ENCODE measurements at places on chromosomes 5 and 9.
A peak's percentile ranks its signal among the peaks of the same experiment; 100 is the strongest.

DNA sequence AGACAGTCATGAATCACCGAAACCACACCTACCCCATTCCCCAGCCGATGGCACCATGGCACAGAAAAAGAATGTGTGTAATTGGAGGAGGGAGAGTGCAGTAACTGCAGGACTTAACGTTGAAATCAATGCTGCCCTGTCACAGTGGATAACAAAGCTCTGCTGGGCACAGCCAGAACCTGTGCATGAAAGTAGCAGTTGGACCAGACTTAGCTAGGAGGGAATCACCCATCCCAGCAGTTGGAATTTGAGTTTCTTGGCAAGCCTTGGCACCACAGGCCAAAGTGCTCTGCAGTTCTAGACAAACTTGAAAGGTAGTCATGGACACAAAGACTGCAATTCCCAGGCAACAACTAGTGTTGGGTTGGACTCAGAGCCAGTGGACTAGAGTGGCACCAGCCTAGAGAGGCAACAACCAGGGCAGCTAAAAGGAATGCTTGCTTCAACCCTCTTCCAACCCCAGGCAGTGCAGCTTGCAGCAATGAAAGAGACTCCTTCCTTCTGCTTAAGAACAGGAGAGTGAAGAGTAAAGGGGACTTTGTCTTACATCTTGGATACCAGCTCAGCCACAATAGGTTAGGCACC is 19.1 kb downstream of the TMEM232 start:
- DNase-seq = no peak

DNA sequence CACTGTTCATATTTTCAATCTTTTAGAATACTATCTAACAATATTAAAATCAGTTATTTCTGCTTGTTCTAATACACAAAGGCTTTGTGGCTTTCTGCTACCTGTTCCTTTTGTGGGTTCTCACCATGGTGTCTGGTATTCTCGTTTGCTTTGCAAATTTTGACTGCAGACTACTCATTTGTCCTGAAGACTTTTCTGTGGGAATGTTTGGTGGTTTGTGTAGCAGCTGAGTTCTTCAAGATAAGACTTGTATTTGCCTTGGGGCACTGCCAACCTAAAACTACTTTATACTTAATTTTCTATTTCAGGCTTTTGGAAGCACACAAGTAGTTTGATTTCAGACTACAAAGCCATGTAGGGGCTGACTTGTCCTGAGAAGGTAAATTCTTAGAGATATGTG is 11.1 kb downstream of the IL33 start:
- no peak for DNase-seq

DNA sequence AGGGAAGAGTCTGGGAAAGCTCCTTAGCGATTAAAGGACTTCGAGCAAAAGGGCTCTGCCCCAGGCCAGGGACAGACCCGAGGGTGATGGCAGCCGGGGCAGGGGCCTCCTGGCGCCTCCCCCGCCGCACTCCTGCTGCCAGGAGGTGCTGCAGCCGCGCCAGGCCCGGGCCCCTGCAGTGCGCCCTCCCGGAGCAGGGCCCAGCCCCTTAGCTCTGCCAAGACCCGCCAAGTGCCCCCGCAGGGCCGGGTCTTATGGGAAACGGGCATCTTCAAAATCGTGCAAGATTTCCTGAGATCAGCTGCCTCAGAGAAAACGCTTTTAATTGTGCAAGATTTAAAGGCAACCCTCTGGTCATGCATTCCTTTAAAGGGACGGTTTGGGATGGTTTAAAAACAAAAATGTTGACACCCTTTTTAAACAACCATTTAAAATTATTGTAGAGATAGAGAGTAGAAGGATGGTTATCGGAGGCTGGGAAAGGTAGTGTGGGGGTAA is 52.4 kb downstream of the CDC14B start:
- DNase-seq = no peak

DNA sequence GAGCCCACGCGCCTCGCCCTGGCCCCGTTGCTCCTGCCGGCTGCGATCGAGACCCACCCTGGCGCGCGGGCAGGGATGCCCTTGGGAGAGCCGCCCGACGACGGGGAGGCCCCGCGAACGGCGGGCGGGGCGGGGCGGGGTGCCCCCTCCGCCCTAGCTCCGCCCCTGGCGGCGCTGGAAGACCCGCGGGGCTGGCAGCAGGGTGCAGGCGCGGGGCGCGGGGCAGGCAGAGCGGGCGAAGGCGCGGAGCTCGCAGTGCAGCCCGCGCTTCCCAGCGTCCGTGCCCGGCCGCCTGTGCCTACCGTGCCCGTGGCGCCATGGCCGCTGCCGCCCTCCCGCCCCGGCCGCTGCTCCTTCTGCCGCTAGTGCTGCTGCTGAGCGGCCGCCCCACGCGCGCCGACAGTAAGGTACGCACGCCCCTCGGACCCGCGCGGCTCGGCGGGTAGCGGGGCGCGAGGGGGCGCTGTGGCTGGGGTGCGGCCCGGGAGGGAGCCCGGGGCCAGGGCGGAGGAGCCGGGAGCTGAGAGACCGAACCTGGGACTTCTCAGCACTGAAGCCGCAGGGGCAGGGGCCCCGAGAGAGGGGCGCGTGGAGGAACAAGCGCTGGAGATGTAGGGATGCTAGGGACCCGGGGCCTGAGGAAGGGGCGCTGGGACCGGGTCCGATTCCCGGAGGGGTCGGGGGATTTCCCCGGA is at the start of gene OLFML2A:
Gene OLFML2A, plus strand, starts transcription at position 180 of the 695 bp plus-strand sequence. Its CDS starts 138 bp downstream, at position 318.
- DNase-seq = peak; percentile 33

DNA sequence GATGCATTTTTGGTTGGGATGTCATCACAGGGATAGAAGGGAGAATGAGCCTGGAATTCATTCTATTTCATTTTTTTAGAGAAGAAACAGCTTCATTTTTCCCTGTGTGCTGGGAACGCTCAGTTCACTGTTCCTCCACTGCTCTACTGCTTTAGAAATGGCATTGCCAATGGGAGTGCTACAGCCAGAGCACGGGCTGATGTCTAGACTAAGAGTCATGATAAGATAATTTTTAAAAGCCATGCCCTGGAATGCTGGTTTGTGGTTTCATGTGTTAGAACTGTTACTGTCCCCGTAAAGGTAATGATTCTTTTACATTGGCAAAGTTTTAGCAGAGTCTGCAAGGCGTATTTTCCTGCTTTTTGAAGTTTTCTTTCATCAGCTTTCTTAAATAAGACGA is 119.6 kb downstream of the SEMA6A start:
- DNase-seq = peak; percentile 85

DNA sequence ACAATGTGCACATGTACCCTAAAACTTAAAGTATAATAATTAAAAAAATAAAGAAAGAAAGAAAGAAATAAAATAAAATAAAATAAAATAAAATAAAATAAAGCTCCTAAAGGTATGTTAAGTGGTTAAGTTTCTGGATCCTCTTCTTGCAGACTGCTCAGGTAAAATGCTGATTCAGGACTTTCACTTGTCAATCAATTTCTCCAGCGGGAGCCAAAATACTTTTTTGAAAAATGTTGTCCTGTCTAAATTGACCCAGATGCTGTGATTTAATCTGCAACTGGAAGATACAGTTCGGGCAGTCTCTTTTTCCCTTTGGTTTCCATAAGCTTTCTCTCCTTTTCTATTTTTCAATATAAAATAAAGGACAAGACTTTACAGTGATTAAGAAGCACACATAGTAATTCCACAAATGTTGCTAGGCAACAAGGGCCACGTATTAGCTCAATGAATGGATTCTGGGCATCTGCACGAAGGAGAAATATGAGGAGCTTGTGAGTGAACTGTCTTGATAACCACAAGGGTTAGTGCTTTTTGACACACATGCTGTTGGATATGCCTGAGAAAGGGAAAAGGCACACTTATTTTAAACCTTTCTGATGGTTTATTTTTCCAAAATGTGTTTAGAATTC is 38.6 kb downstream of the HTR4 start:
- no peak for DNase-seq

GRCh38 chr9:131320031-131320685 is 30.6 kb downstream of the PLPP7 start:
- no peak for DNase-seq

- peak; percentile 57 for DNase-seq
These were observed 21.8 kb upstream of the ANKRD18A start for GRCh38 chr9:38641985-38642864.

- no peak for DNase-seq
These were observed 28.2 kb downstream of the HTR4 start for GRCh38 chr5:148626081-148626613.

DNA sequence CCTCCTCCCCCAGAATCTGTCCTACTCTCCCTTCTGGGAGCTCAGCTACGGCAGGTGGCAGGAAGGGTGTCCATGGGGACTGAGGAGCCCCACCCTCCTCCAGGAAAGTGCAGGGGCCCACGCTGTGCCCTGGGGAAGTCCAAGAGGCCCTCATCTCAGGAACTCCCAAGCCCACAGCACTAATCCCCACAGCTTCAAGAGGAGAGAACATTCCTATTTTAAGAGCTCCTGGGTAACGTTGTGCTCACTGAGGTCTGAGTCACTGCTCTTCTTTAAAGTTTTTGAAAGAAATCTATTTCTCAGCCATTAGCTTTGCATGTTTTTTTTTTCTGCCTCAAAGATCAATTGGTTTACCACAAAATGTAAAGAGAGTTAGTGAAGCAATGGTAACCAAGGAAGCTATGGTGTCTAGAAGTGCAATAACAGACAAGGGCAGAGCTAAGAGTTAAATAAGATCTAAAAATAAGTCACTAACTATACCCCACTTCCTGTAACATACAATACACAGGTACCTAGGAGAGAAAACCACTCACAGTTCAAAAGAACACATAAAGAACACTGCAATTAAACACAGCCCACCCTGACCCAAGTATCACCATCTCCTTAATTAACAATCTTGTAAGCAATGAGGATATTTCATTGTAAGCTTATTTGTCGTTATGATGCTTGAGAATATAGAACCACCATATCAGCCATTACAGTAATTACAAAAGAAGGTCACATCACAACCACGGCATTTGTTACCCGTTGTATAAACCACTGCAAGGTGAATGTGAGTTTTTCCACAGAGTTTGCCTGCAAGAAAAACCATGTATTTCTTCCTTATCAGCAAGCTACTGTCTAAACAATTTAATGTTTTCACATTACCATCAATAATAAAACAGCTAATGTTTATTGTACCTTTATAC is 382.3 kb upstream of the SLC30A5 start:
- peak; percentile 23 for DNase-seq

Measured in kidney tubule cell (primary cell).